Hippocampal formation (tissue), 2 donors: ENCODE measurements at places on chromosomes 1 and 21.

DNA sequence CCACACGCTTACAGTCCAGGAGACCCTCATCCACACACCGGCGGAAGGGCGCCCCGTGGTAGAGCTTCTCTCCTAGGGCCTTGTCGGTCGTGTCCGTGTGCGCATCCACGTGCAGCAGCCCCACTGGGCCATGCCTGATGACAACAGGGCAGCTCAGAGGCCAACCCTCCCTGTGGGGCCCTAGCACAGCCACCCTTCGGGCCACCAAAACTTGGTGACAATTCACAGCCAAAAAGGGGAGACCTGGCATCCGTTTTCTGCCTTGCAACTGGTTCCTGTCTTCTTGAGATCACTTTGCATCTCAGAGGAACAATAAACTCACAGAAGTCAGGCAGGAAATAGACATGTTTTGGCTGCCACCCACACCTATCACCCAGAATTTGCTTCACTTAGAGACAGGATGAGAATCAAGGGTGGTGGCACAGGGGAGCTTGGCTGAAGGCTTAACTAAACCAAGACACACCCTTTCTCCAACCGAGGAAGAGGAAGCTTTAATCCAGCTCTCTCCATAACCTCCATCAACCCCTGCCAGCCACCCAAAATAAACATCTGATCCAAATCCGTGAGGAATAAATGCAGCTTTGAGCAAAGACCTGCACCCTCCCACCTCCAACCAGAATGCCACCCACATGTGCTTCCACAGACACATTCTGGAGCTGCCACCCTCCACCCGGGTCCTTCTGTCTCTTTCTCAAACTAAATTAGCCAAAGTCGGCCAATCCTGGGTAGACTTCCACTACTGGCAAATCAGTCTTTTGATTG, 5.7 kb downstream of the AGMAT start:
- no peak for DNase-seq

- DNase-seq: no peak
Observed at GRCh38 chr1:23528250-23528978, 2.6 kb downstream of the E2F2 start.

GRCh38 chr1:19367584-19368041, 55.5 kb downstream of the SLC66A1 start:
- no peak for DNase-seq

- no peak for DNase-seq
Observed at GRCh38 chr1:36322786-36323635, 434 bp downstream of the EVA1B start.

DNA sequence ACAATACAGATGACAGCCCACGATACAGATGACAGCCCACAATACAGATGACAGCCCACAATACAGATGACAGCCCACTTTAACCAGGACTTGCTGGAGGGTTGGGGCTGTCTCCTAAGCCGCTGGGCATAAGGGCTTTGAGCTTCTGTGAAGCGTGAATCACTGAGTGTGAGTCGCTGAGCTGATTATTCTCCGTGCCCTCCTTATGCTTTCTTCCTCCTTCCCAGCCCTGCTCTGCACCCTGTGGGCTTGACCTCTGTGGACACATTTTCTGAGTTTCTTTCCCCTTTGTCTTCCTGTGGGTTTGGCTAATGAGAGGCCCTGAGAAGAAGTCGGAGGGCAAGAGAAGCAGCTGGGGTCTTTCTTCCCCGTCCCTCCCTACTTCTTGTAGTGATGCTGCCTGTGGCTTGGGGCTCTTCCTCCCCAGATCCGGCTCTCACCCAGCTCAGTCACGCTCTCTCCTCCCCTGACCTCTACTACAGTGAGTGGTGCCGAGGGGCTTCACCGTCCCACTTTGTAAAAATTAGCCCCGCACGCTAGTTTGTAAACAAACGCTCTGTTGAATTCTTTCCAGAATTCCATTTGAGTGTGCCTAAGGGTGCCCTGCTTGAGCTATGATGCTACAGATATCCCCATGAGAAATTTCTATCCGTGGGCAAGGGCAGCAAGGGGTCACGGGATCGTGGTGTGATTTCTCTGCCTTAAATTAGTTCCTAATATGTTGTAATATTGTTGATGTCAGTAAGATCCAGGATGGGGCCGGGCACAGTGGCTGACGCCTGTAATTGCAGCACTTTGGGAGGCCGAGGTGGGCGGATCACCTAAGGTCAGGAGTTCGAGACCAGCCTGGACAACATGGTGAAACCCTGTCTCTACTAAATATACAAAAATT, 46.4 kb upstream of the SOD1 start:
- DNase-seq: no peak

DNA sequence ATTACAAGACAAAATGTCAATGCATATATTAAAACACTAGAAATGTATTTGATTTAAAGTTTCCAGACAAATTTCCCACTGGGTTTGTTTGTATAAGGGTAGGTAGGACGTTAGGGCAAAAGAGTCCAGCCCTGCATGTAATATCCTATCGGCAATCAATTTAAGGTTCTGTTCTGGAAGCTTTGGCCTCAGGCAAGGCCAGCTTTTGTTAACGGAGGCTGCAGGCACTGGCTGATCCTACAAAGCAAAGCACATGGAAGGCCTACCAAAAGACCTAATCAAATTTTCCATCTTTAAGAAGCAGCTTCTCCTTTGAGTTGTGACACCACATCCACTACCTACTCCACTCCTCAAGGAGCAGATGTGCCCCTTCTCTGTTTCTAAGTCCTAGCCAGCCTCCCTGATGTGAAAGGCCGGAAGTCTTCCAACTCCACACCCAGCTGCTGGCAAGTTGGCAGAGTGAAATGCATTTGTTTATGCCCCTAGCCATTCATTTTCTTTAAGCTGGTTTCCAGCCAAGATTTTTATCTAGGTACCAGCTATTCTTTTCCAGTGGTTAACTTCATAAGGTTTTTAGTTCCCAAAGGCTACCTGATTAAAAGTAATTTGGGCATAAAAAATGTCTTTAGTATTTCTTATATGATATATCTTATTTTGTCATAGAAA, 452.6 kb downstream of the PTBP2 start:
- DNase-seq: no peak

GRCh38 chr1:14627608-14628489, 29.4 kb downstream of the KAZN start:
- peak; percentile 60 for DNase-seq

- no peak for DNase-seq
Observed at GRCh38 chr1:57232500-57232899, 191.4 kb downstream of the DAB1 start.

DNA sequence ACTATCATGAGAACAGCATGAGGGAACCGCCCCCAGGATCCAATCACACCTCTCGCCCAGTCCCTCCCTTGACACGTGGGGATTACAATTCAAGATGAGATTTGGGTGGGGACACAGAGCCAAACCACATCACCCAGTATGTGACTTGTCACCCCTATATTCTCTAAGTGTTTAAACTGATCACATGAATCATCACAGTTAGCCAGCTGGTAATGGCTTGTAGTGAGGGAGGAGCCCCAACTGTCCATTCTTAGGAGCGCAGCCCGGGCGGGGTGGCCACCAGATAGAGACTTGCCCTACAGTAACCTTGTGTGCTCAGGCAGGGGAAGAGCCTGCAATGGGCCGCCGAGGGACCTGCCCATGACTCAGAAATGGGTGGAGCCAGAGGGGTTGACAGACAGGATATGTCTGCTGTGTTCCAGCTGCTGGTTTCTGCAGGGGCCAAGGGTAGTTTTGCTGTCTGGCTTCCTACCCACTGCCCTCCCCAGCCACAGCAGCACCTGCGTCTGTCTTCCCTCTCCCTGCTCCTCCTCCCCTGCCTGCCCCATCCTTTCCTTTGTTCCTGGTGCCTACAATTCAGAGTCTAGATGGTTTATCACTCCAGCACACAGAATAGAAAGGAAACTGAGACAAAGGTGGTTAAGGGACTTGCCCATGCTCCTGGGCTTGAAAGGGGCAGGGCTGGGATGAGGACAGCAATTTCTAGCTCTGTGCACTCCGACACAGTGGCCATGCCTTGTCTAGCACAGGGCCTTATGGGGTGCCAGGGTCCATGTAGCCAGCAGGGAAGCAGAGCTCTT, 9.2 kb downstream of the ABCG1 start:
- peak; percentile 51 for DNase-seq

DNA sequence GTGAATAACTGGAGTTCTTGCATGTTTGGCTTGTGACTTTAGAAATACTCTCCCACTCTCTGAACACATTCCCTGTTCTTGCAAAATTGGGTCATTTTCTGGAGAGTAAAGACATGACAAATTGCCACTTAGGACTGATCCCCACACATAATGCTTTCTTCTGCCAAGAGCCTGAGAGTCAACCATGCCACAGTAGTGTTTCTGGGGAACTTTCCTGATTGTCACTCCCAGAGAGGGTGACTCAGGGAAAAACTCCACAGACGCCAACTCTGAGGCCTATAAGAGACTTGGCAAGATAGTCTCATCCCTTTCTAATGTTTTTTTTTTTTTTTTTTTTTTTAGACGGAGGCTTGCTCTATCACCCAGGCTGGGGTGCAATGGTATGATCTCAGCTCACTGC, 157.8 kb downstream of the ATG4C start:
- no peak for DNase-seq

DNA sequence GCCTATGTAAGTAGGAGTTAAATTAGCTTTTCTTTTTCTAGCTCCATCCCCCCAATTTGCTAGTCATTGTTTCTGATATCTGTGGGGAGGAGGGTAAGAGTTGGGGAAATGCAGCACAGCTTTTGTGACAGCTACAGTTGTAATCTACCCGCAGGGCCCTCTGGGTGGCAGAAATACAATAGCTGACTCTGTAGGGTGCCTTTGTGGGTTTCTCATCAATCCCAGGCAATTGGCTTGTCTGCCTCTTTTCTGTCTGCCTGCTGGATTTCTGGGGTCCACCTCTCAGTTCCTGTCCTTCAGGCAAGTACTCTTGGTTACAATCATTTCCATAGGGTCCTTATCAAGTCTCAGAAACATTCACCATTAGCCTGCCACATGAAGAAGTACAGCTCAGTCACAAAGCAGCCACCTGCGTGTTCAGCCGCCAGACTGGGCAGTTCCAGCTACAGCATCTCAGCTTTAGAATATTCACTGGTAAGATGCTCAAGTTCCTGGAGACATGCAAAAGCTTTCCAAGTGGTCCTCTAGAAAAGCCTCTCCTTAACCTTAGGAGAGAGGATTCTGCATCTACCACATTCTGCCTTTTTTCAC, 19.2 kb upstream of the SLC44A5 start:
- no peak for DNase-seq

DNA sequence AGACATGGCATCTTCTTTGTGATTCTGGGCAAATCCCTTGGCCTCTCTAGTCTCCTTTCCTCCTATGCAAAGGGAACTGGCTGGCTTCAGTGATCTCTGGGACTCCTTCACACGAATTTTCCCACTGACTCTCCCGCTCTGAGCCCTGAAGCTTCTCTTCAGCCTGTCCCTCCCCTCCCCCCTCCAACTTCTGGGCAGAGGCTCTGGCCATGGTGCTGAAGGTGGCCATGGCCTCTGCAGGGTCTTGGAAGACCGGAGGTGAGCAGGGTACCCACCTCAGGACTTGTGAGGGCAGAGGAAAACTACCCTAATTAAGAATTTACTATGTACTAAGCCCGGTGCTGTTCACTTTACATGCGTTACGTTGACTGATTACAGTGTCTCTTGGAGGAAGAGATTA, 29.4 kb upstream of the POU3F1 start:
- peak; percentile 6 for DNase-seq

DNA sequence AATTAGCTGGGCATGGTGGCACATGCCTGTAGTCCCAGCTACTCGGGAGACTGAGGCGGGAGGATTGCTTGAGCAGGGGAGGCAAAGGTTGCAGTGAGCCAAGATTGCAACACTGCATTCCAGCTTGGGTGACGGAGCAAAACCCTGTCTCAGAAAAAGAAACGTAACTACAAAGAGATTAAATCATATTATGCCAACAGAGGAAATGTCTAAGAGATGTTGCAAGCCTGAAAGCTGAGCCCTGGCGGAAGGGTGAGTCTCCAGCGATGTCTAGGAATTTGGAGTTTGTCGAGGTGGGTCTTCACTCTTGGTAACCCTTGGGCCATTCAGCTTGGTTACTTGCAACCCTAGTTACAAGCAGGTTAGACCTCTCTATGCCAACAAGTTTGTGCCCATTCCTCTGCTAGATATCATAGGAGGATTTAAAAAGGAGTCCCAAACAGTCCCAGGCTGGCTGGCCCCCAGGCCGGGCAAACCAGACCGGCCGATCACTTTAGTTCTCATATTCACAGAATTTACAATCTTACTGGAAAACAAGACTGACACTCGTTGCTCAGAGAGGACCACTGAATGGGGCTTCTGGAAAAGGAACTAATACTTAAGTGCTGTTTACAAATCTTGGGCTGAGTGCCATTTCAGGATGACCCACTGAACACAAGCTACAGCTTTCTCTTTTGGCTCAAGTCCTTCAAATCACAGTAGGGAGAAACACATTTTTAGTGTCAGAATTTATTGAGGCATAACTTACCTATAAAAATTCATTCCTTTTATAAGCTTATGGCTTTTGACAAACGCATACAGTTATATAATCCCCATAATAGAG, 27.1 kb downstream of the SLC30A1 start:
- DNase-seq: no peak

GRCh38 chr1:58812468-58812867, 28.6 kb upstream of the JUN start:
- no peak for DNase-seq

DNA sequence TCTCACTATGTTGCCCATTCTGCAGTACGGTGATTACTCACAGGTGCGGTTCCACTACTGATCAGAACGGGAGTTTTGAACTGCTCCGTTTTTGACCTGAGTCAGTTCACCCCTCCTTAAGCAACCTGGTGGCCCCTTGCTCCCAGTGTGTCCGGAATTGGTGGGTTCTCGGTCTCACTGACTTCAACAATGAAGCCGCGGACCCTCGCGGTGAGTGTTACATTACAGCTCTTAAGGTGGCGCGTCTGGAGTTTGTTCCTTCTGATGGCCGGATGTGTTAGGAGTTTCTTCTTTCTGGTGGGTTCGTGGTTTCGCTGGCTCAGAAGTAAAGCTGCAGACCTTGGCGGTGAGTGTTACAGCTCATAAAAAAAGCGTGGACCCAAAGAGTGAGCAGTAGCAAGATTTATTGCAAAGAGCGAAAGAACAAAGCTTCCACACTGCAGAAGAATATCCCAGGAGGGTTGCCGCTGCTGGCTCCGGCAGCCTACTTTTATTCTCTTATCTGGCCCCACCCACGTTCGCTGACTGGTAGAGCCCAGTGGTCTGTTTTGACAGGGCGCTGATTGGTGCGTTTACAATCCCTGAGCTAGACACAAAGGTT, 17.6 kb upstream of the PARP1 start:
- no peak for DNase-seq

- no peak for DNase-seq
Observed at GRCh38 chr1:84862810-84863251, 30.2 kb downstream of the LPAR3 start.

- DNase-seq: no peak
Observed at GRCh38 chr1:232709386-232709785, 79.5 kb upstream of the SIPA1L2 start.

GRCh38 chr1:46603858-46604549, at the start of gene MKNK1:
Gene MKNK1 (minus strand): TSS chr1:46604268. CDS start chr1:46583327, 20,941 bp downstream.
- DNase-seq: peak; percentile 76
